GM12891 (cell line): ENCODE measurements at places on chromosomes 3 and 15.

DNA sequence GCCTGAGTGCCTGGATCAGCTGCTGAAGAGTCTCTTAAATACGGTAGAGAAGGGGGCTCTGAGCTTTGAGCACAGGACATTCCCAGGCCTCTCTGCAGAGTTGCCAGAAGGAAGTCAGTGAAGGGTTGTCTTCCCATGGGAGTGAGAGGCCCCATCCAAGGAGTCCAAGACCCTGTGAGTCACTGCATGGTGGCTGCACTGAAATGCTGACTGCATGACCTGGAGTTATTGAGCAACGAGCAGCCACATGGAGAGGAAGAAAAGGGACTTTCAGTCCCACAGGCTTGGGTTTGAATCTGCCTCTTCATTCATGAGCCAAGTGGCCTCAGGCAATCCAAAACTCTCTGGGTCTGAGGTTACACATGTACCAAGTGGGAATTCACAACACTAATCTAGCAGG, 69.6 kb upstream of the RASGRF1 start:
- DNase-seq, result no peak

GRCh38 chr3:114114719-114115118, 58.2 kb downstream of the QTRT2 start:
- no peak for DNase-seq

DNA sequence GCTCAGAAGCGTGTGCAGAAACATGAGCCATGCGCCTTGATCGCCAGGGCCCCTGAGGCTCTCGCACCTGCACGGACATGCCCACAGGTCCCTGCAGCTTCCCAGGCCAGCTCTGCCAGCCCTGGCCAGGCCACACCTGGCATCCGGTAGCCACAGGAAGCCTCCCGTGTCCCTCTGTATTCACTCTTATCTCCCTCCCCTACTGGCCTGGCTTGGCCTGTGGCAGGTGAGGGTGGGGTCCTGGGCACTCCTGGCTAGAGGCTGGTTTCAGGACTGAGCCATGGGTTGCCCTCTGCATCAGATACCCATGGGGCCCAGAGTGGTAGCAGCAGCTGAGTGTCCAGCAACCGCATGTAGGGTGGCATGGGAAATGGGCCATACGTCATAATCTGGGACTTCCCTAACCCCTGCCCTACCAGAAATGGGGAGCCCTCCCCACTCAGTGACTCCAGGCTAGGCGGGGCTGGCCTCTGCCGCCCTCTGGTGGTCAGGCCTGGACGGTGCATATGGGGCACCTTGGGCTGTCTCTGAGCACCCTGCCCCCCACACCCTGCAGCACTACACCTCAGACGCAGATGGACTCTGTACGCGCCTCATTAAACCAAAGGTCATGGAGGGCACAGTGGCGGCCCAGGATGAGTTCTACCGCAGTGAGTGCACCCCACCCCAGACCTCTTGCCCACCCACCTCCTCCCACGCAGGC, 12.6 kb upstream of the LMAN1L start:
- peak; percentile 98 for DNase-seq

- DNase-seq, result no peak
Measured at GRCh38 chr15:37625576-37625975, 308.9 kb upstream of the TMCO5A start.

DNA sequence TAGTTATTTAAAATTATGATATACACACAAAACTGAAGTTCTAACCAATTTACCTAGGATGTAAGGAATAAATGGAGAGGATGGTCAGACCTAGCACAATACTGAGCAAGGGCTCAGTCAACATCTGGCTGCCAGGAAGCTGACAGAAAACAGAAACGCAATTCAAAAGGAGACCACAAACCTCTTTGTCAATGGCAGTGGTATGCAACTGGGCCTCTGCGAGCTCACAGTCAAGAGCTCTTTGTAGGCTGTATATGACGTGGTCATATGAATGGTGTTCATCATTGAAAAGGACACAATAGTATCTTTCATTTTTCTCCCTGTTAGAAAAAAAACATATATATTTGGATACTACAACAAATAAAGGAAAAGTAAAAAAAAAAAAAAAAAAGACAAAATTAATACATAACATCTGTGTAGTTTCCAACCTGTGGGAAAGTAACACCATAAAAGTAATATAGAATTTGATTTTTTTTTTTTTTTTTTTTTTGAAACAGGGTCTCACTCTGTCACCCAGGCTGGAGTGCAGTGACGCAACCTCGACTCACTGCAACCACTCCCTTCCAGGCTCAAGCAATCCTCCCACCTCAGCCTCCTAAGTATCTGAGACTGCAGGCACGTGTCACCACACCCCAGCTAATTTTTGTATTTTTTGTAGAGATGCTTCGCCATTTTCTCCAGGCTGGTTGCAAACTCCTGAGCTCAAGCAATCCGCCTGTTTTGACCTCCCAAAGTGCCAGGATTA, 37.9 kb downstream of the UBR1 start:
- DNase-seq, result no peak

DNA sequence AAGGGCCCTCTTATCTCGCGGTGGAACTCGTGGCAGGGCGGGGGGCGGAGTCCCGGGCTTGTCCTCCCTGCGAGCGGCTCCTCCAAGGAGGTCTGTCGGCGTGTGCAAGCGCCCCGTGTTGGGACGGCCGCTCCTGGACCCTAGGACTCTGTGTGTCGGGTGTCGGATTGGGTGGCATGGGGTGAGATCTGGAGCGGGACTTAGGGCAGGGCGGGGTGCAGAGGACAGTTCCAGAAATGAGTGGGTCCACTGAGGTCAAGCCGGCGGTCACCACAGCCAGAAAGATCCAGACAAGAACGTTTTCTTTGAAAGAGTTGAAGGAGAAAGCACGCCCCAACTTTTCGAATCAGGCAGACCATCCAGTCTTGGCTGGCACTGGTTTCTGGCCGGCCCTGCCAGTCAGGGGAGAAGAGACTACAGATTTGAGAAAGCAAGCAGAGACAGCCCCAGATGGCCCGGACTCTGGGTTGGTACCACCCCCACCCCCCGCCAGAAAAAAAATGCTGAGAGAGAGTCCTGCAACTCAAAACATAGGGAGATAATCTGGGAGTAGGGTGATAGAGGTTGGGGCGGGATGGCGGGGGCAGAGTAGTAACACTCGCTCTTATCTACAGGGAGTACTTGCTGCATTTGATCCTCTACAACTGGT, 784 bp upstream of the CISH start:
- DNase-seq, result no peak

GRCh38 chr15:64858021-64858575, 16.4 kb downstream of the PLEKHO2 start:
- DNase-seq, result no peak

DNA sequence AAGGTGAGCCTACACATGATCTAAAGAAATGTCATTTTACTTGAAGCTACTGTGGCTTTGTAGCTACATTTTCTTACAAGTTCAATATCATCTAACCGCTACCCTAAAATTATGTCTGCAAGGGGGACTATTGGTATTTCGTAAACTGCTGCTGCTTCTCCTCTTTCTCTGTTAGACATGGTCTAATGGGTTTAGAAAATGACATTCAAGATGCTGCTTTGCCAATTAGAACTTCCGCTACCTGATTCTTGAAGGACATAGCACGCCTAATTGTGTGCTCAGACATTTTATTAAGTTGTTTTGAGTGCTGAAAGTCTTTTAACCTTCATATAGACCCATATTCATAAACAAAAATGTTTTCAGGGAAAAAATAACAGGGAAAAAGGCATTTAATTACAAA, 283.7 kb upstream of the ICE2 start:
- DNase-seq, result no peak

GRCh38 chr3:183924956-183925355, 40.3 kb upstream of the PARL start:
- no peak for DNase-seq

- DNase-seq, result no peak
Measured at GRCh38 chr15:68992696-68993095, 21.8 kb upstream of the NOX5 start.

GRCh38 chr15:29451201-29451781, 181.7 kb upstream of the NSMCE3 start:
- no peak for DNase-seq

- DNase-seq, result no peak
Measured at GRCh38 chr15:100601163-100601562, 821 bp downstream of the LINS1 start.

- DNase-seq, result peak; percentile 20
Measured at GRCh38 chr3:157201648-157202278, 41.8 kb upstream of the CCNL1 start.

- no peak for DNase-seq
Measured at GRCh38 chr3:152386208-152386607, 117.5 kb downstream of the MBNL1 start.

DNA sequence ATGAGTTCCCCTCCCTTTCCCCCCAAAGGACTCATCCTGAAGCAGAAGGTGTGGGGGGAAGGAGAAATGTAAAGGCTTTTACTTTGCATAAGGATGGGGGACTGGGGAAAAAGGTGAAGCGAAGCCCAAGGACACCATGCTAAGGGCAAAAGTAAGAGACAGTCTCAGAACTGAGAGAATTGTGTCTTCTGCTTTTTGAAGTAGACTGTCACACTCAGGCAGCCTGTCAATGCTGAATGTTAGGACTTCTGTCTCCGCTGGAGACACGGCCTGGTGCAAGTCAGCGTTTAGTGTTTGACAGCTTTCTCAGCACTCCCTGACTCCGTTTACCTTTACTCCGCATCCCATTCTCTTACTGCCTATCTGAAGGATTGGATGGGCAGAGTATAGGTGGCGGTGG, 13.8 kb downstream of the RBM5 start:
- no peak for DNase-seq

GRCh38 chr15:29612096-29612495, 210.2 kb downstream of the TJP1 start:
- DNase-seq, result no peak

- DNase-seq, result no peak
Measured at GRCh38 chr3:43031889-43032545, 52.9 kb downstream of the GASK1A start.

GRCh38 chr3:145427355-145427754, 733.6 kb downstream of the PLOD2 start:
- DNase-seq, result no peak

- DNase-seq, result no peak
Measured at GRCh38 chr3:102206511-102207031, 228.2 kb upstream of the ZPLD1 start.

- DNase-seq, result no peak
Measured at GRCh38 chr15:72086010-72086697, 31.8 kb downstream of the MYO9A start.

- no peak for DNase-seq
Measured at GRCh38 chr15:62769604-62770003, 272.9 kb upstream of the TPM1 start.

GRCh38 chr3:39064646-39065045, 12.8 kb downstream of the WDR48 start:
- no peak for DNase-seq

DNA sequence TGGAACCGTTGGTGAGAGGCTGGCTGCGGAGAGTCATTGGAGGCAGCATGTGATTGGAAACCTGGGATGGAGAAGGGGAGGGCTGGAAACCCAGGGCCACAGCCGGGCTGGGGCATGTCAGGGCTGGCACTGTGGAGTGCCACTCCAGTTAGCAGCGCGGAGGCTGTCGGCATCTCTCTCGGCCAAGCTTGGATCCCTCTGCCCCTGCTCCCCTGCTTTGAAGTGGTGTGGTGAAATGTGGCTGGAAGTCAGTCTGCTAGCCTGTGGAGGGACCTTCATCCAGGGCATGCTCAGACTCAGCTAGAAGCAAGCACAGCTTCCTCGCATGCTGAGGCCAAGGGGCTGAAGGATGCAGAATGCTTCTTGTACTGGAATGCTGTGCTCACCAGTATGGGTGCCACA, 13.5 kb downstream of the SLCO3A1 start:
- no peak for DNase-seq

GRCh38 chr15:40266828-40267304, 16.0 kb downstream of the ANKRD63 start:
- no peak for DNase-seq

DNA sequence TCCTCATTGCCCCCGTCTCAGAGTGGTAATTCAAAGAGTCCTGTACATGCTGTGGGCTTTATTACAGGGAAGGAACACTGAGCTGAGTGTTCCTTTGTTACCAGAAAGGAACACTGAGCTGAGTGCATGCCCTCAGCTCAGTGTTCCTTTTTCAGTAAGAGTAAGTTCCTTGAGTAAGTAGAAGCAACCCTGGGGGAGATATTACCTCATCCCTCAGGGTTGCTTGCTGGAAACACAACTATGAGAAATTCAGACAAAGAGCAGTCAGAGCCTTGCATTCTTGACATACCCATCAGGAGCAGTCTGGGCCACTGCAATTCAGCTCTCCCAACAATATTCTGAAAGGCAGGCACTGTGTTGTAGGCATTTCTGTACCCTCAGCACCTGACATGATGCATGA, 17.0 kb downstream of the CHRM5 start:
- DNase-seq, result no peak

DNA sequence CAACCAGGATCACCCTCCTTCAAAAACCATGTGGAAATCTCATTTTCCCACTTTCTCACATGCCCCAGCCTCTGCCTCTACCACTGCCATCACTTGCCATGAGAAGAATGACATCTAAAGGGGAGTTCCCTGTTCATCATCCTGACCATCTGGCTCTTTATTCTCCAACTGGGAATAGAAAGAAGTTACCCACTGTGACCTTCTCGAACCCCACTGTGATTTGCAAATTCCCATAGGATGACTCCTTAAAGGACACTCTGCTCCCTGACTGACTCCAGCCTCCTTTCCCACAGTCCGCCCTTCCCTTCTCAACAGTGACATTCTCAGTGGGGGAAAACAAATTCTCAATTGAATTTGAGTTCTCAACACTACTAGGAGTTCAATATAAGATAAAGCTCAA, 440.5 kb downstream of the NR2F2 start:
- DNase-seq, result no peak

GRCh38 chr15:28993051-28993719, 107.4 kb downstream of the APBA2 start:
- no peak for DNase-seq

GRCh38 chr3:168585544-168585943, 489.8 kb upstream of the GOLIM4 start:
- DNase-seq, result no peak

DNA sequence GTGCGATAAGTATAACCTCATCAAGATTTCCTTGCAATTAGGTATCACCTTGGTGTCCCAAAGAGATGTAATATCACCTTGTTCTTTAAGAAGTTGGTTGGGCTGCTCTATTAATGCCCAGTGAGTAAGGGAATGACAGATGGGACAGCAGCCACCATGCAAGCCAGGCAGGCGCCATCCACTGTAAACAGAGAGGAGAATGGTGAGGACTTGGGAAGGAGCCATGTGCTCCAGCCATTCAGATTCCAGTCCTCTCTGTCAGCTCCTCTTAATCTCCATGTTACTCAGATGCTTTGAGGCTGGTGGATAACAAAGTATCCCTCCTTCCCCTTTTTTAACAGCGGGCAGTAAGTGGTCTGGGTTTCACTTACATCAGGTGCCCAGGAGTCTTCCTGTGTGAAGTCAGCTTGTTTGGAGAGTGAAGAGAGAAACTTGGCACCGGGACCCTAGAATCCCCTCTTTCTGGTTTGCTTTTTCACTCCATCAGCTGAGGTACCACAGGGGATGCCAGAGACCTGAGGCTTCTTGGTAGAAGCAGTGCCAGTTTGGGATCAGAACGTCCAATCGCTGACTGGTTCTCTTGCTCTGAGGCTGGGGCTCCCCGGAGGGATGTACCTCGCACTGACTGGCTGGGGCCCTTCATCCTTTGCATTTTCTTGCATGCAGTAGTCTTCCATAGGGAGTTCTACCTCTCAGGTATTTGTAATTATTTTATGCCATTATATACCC, 29.5 kb downstream of the SLCO3A1 start:
- no peak for DNase-seq
